ENCODE measurements at places on chromosomes 5 and 9.
A peak's percentile ranks its signal among the peaks of the same experiment; 100 is the strongest.

DNA sequence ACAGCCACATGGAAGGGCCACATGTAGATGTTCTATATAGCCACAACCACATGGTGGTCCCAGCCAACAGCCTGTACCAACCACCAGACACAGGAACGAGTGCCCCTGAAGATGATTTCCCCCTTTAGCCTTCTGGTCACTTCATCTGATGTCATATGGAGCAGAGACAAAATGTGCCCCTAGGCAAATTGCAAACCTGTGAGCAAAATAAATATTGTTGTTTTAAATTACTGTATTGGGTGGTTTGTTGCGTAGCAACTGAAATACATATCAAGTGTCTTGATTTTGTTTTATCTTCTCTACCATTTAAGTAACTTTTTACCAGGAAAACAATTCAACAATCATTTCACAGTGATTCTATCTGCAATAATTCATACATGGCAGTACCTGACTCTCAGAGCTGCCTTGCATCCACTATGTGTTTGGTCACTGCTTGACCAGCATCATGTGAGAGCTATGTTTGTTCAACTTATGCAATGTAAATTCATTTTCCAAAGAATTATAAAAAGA, 142.5 kb upstream of the VLDLR start:
- DNase-seq, result no peak

DNA sequence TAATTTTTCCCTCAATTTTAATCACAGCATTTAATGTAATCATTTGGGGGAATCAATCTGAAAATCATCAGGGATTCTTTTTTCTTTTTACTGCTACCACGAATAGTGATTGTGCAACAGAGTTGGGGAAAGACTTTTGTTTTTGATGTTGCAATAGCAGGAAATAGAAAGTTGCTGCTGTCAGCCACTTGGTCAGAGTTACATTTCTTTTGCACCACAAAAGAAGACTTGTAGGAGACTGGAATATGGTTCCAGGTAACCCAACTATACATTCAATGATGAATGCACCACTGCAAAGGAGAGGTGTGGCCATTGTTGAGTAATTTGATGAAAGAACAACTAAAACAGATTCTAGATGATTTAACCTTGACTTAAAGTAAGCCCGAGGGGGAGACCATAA, 46.3 kb upstream of the PALM2AKAP2 start:
- DNase-seq, result no peak

GRCh38 chr9:72685911-72686310, 164.5 kb downstream of the TMC1 start:
- DNase-seq, result no peak

DNA sequence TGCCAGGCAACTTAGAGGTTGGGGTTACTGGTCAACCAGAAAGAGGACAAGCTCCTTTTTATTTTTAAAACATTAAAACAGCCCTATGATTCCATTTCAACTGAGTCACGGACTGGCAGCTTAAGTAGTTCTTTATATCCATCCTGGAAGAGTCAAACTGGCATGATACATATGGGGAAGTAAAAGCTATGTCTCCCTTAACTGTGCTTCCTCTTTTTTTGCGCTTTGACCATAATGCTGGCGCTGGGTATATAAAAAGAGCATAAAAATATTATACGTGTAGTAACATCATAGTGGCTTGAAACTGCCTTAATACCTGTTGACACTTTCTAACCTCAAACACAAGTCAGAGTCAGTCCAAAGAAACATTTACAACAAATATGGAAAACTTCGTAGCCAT, 274.4 kb downstream of the CSNK1G3 start:
- DNase-seq, result no peak

DNA sequence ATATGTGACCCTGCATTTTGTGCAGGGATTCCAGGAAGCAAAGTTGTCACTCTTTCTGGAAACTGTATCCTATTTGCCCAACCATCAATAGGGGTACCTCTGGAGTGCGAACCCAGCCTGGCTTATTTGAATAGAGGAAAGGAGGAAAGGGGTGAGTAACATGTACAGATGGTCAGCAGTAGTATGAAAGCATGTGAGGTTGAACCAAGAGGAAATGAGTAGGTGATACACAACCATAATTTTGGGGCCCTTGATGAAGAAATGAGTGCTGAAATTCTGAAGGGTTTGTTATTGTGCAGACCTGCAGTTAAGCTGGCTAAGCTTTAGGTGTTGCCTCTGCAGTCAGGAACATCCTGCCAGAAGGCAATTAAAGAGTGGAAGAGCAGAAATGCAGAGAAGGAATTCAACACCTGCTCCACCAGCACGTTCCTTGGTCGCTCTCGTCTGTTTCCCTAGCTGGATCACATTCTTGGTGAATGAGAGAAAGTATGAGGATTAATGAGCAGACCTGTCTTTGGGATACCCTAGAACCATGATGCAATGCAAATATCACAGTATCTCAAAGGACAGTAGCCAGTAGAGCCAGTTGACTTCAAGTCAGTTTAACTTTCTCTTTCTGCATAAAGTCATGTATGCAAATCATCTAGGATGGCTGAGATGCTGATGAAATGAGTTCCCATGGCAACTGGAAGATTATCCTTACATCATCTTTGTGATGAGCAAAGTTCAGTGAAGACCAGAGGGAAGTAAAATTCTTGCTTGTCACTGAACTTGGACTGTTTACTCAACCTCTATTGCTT, 13.2 kb upstream of the IL12B start:
- DNase-seq, result peak; percentile 17

GRCh38 chr9:110444911-110445310, 107.2 kb upstream of the TXNDC8 start:
- DNase-seq, result no peak

DNA sequence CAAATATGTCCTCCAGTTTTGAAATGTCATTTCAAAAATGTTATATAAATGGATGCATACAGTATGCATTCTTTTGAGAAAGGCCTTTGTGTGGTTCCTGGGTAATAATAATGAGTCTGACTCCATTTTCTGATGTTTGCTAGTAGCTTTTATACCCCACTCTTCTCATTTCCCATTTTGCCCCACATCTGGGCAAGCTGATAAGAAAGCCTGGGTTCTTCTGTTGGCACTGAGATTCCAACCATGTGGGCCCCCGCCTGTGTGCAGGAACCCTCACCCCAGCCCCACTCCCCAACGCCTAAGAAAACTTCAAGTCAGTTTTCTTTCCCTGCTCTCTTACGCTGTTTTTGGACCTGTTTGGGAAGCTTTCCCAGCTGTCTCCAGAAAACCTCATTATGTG, 89.4 kb downstream of the SNX18 start:
- no peak for DNase-seq

DNA sequence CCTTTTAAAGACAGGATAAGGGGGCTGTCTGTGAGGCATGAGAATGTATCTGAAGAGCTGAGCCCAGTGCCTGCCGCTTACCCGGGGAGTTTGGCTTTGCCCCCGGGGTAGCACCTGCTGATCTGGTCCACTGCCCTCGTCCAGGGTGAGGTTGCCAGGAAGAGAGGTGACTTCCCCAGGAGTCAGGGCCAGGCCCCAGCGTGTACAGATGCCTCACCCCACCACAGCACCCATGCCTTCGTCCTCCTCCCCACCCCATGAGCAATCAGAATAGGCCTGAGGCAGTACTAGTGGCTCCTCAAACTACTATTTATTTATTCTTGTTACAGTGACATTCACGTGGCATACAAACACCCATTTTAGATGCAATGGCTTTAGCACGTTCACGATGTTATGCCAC, 15.7 kb upstream of the AIF1L start:
- no peak for DNase-seq

GRCh38 chr5:78133423-78133822, 161.1 kb downstream of the AP3B1 start:
- no peak for DNase-seq

GRCh38 chr9:28045051-28045450, 471.8 kb upstream of the C9orf72 start:
- no peak for DNase-seq

- no peak for DNase-seq
These were observed 3.1 kb upstream of the GLIS3 start for GRCh38 chr9:4303006-4303405.

DNA sequence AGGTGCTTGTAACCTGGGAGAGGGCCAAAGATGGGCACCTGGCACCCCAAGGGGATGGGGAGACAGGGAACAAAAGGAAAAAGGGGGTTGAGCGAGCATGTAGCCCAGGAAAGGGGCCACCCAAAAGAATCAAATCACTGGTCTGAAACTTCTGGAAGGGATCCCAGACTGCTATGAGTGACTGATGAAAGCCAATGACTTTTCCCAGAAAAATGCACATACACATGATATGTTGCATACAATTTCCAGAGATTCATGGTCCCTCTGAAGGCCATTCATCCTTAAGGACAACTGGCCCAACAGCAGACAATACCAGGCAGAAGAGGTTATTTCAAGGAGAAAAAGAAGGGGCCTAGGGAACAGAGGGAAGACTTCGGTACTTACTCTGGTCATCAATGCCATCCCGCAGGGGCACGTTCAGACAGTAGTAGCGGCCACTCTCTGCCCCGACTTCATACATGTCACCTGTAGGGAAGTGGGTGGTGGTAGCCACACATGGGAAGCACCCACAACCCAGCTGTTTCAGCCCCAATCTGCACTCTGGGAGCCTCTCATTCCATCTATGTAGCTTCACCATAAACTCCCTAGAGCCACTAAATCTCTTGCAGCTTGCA, 8.4 kb downstream of the HDAC3 start:
- DNase-seq, result no peak

- no peak for DNase-seq
These were observed 23.0 kb downstream of the ELP1 start for GRCh38 chr9:108910914-108911313.

- DNase-seq, result no peak
These were observed 59.8 kb downstream of the ARSB start for GRCh38 chr5:78925129-78925876.

DNA sequence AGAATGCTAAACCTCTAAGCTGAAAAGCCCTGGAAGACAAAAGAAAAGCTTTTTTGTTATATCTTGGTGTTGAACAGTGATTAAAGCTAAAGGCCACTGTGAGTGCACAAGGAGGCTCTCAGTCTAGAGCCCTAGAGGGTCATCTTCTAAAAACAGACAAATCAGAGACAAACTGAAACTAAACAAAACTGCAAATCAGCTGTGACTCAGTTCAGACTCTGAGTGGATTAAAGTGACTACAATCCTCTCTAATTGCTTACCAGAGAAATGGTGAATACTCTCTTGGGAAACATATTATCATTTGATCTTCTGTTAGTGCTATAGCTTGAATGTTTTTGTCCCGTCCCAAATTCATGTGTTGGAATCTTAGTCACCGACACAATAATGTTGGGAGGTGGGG, 491.9 kb downstream of the CDH18 start:
- no peak for DNase-seq

DNA sequence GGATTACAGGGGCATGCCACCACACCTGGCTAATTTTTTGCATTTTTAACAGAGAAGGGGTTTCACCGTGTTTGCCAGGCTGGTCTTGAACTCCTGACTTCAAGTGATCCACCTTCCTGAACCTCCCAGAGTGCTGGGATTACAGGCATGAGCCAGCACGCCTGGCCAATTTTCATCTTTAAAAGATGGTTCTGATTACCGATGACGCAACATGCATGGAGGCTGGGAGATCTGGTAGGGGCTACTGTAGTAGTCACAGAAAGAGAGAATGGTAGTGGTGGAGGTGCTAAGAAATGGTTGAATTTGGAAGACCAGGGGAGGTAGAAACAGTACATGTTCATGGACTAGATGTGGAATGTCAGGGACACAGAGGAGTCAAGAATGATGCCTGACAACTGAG, 22.4 kb upstream of the RETREG1 start:
- DNase-seq, result no peak

- DNase-seq, result peak; percentile 27
These were observed 15.7 kb downstream of the RGS3 start for GRCh38 chr9:113479174-113479621.

- no peak for DNase-seq
These were observed 96.8 kb downstream of the CAMK4 start for GRCh38 chr5:111320953-111321352.

GRCh38 chr5:138230261-138230660, 17.1 kb upstream of the CDC23 start:
- DNase-seq, result no peak

DNA sequence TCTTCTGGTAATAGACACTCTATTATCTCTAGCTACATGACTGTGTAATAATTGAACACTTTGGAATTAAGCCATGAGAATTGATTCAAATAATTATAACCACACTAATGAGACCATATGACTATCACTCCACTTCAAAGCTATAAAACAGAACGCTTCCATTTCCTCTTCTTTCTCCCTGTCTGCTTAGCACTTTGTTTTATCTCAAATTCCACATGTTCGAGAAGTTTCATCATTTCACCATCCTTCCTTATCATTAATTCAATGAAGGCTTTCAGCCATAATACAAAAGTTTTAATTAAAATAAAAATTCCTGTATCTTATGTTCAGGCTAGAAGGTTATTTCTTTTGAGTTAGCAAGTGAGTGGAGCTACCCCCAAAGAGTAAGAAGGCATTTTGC, 7.4 kb upstream of the DCTN4 start:
- DNase-seq, result no peak

DNA sequence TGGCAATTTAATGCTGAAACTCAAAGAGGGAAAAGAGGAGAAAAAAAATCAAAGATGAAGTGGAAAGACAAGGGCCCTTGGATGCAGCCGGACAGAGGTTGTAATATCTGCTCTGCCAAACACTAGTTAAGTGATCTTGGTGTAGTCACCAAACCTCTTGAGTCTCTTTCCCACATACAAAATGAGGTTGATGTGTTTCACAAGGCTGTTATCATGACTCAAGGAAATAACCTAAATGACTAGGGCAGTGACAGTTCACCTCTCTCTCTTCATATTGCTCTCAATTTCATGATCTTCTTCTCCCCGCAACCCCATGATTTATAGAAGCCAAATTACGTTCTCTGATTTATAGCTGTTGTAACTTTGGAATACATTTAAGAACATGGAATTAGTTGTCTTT, 44.9 kb downstream of the PIK3R1 start:
- DNase-seq, result no peak

DNA sequence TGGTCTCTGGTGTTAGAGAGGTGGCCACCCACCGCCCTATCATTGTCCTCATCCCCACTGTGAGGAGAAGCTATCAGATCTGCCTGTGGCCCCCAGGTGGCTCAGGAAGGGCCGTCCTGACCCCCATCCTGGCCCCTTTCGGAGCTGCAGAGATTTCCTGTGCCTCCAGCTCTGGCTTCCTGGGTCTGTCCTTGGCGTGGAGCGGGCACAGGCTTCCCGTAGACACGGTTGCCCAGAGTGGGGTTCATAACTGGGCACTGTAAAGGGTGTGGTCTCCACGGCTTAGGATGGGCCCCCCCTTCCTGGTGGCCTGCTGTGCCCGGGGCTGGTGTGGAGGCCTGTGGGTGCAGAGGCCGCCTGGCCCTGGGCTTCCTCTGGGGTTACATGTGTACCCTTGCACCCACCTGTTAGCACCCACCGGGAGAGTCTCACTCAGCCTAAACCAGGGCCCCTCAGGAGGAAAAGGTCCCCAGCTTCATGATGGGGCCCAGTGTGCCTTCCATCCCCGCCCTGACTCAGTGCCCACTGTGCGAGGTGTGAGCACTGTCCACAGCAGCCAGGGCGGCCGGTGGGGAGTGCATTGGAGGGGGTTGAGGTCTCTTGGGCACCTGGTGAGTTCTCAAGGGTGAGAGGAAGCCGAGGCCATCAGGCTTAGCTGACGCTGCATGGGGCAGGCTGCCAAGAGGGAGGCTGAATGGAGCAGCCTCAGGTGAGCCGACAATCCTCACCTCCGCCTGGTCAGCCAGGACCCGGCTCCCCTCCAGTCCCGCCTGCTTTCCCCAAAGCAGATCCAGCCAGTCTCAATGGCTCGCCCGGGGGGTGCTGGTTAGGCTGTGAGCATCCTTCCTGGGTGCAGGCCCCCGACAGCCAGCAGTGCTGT, 15.3 kb upstream of the AJM1 start:
- no peak for DNase-seq

GRCh38 chr9:2478421-2478820, 143.2 kb upstream of the VLDLR start:
- DNase-seq, result no peak
